ENCODE measurements at places on chromosomes 4 and X. TPM values are rescaled to one million over a fixed set of nuclear protein-coding genes. Genes with fewer than 3 reads are reported as not detected.

The SSX1 gene
- not detected for total RNA-seq

The AWAT2 gene
- not detected for total RNA-seq

The USP17L25 gene
- total RNA-seq = not detected

The CT45A1 gene
- not detected for total RNA-seq

The EREG gene
- 0.50 TPM for total RNA-seq

The CHST7 gene
- total RNA-seq = 5.7 TPM

The CTAG1A gene
- not detected for total RNA-seq

The JCHAIN gene
- total RNA-seq = not detected

The SPON2 gene
- total RNA-seq = 4.8 TPM

The ANKRD37 gene
- total RNA-seq = not detected

The PWWP3B gene
- not detected for total RNA-seq

The SMIM10L2A gene
- 1.8 TPM for total RNA-seq

The TBC1D8B gene
- 0.41 TPM for total RNA-seq

Data from A673 (cell line).